ENCODE measurements at places on chromosomes 2 and 18.
A peak's percentile ranks its signal among the peaks of the same experiment; 100 is the strongest.

DNA sequence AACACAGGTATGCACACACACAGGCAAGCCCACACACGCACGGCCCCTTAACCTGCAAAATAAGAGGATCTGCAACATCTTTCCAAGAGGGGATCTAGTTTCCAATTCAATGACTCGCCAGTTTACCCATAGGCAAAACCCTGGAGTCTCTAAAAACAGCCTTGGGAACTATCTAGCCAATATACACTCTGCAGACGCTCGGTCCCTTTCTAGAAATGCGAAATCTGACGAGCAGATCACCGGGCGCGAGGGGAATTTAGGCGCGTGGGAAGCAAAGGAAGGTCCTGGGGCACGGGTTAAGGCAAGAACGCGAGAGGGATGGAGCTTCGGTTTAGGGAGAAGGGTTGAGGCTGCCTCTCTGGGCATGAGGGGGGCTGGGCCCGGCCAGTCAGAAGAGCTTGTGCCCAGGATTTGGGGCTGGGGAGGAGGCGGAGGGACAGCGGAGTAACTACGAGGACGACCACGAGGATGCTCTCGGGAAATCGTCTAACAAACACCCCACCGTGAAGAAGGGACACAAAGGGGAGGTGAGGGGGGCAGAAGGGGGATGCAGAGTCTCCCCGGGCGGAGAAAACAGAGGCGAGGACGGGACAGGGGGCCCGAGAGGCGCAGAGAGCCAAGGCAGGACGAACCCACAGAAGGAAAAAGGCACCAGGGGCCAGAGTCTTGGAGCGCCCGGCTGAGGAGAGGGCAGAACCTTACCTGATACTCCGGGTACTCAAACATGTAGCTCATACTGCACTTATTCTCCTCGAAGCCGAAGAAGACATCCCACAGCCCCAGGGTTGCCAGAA lies 542 bp downstream of the PGAP1 start:
- peak; percentile 33 for DNase-seq

DNA sequence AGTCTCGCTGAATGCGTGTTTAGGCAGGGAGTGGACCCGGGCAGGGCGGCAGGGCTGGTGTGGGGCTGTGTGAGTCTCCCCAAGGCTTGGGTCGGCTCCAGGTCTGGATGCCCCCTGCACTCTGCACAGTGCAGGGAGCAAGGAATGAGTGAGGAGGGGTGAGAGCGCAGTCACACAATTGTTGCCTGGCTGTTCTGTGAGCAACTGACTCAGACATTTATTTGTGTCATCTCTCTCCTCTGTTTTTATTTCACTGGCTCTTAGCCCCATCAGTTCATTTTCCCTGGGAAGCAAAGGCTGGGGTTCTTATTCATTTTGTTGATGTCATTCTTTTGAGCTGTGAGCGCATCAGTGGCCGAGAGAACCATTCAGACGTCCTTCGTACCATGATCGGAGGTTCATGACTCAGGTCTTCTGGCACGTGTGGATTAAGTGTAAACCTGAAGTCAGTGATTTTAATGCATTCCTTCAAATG lies 61.1 kb downstream of the GATA6 start:
- DNase-seq = no peak

- DNase-seq = no peak
Measured at GRCh38 chr18:30889519-30890301, 152.8 kb downstream of the DSC3 start.

GRCh38 chr2:186718903-186719302 lies 25.0 kb downstream of the FAM171B start:
- DNase-seq = no peak

GRCh38 chr2:60567096-60567495 lies 13.6 kb upstream of the BCL11A start:
- DNase-seq = no peak

DNA sequence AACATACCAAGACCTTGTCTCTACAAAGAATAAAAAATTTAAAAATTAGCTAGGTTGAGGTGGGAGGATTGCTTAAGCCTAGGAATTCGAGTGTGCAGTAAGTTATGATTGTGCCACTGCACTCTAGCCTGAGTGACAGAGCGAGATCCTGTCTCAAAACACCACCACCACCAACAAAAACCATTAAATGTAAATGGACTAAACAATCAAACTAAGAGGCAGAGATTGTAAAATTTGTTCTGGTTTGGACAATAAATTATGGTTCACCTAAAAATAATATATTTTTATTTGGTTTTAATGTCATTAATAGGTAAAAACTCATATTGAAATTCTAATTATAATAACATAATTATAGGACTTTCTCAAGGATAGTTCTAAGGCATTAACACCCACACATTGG lies 9.9 kb upstream of the ATIC start:
- DNase-seq = no peak

- no peak for DNase-seq
Measured at GRCh38 chr2:120405759-120406099, 59.8 kb downstream of the INHBB start.

DNA sequence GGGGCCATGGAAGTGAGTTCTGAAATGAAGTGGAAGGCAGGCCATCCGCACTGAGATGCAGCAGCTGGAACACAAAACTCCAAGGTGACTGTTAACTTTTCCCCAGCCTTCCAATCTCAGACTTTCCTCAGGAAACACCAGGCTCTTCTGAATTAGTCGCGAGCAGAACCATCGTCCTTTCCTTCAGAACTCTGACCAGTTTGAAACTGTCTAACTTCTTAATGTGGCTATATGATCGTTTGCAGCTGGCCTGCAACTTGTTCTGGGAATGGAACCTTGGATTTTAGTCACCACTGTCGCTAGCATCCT lies 620 bp upstream of the RPL37A start:
- no peak for DNase-seq

DNA sequence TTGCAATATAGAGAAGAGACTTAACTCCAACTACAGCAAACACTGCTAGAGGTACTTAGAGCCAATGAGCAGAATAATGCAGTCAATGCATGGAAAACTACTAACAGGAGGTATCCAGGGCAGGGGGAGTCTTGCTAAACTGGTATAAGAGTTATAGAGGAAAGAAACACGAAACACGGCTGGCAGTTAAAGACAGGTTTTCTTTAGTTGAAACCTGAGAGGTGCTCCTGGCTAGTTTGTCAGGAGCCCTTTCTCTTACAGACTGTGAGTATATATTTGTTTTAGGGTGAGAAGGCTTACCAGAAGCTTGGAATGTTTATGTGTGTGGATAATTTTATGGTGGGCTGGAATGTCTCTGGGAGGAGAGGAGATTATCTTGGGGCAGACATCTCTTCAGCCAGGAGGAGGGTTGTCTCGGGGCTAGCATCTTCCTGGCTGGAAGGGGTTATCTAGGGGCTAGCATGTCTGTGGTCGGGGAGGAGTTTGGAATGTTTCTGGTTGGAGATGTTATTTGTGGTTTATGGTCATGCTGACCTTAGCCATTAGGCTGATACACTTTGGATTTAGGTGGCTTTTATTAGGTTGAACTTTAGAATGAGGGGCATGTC lies 1048.8 kb downstream of the DPP10 start:
- DNase-seq = no peak

- DNase-seq = no peak
Measured at GRCh38 chr2:223247136-223247535, 195.1 kb downstream of the KCNE4 start.

- DNase-seq = no peak
Measured at GRCh38 chr2:227818675-227819397, 5.2 kb downstream of the CCL20 start.

DNA sequence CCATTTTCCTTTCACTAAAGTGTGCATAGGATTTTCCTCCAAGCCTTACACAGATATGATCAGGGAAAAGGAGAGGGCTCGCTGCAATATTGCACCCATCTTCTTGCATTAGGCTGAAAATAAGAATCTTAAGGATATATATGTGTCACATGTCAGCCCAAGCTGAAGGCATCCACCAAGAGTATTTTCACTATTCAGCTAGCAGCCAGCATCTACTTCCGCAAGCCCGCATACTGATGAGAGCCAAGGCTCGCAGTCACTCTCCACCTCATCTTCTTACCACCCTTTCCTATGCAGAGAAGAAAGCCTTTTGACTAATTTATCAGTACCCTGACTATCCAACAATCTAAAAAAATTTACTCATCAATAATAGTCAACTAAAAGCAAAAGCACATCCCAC lies 6.1 kb downstream of the TMEM163 start:
- DNase-seq = no peak

DNA sequence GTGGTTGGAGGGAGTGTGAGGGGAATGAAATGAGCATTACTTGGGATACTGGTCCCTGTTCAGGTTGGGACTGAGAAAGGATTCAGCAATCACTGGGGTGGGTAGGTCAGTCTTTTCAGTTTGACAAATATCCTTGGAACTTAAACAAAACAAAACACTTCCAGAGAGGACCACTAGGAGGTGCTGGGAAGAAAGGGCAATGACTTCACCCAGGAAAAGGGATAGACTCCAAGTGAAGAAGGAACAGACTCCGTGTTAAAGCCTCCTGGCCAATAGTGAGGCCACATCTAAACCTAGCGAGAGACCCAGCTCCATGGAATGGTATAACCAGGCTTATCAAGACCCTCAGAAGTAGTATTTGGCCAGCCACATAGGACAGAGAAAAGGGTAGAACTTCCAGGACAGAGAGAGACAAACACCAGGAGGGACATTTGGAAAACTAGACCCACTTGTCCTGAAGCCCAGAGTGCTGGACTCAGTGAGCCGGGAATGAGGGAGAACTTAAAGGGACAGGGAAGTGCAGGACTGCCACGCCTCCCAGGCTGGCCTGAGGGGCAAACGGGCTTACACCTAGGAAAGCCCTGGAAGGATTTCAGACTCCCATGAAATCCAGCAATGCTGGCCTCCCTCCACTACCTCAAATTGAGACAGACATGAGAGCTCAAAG lies 19.6 kb upstream of the KCNG3 start:
- DNase-seq = peak; percentile 35

All from GM10248 (cell line).